ENCODE measurements at places on chromosomes 6 and 20. TPM values are rescaled to one million over a fixed set of nuclear protein-coding genes. Genes with fewer than 3 reads are reported as not detected.

Gene OPN5
- not detected for total RNA-seq

Gene ECT2L
- not detected for total RNA-seq

Gene EPB41L1
- total RNA-seq: 58.2 TPM

Gene SCUBE3
- total RNA-seq: 50.1 TPM

Gene PRRT1
- 2.6 TPM for total RNA-seq

Gene CITED2
- total RNA-seq: 132 TPM

Gene PSORS1C1
- total RNA-seq: 1.9 TPM

Gene GPRC6A
- total RNA-seq: not detected

Gene NKAPL
- 2.7 TPM for total RNA-seq

Gene TRDN
- 5.4 TPM for total RNA-seq

Gene SAMD10
- total RNA-seq: 1.5 TPM

Gene CALHM5
- 7.2 TPM for total RNA-seq

Gene CAGE1
- not detected for total RNA-seq

Gene PDE7B
- total RNA-seq: 7.2 TPM

Gene GDAP1L1
- total RNA-seq: not detected

Gene SLC32A1
- not detected for total RNA-seq

Gene PPP1R11
- 45.0 TPM for total RNA-seq

Gene CD24
- 7.1 TPM for total RNA-seq

Gene HLA-F
- 31.5 TPM for total RNA-seq

Gene ZHX3
- 92.9 TPM for total RNA-seq

Gene DLK2
- 0.14 TPM for total RNA-seq

Gene BTNL2
- total RNA-seq: not detected

Gene EFCAB8
- 0.28 TPM for total RNA-seq

Gene MYT1
- not detected for total RNA-seq

Gene SLC22A2
- total RNA-seq: 0.37 TPM

Gene MRAP2
- 3.7 TPM for total RNA-seq

Gene MCHR2
- total RNA-seq: not detected

Gene MUC21
- total RNA-seq: not detected

Gene GRIK2
- 1.5 TPM for total RNA-seq

Gene TNFRSF21
- 4.0 TPM for total RNA-seq

Gene MEP1A
- not detected for total RNA-seq

Gene CCN5
- total RNA-seq: 342 TPM

Gene PHACTR1
- total RNA-seq: 6.6 TPM

Gene LSM14B
- total RNA-seq: 24.4 TPM

Gene REM1
- total RNA-seq: 5.2 TPM

Gene C2
- total RNA-seq: 14.0 TPM

Gene ZNF343
- 9.5 TPM for total RNA-seq

Gene ATP6V1G2
- 0.43 TPM for total RNA-seq

All from posterior vena cava (tissue), 2 donors.